HT-29 (cell line): ENCODE measurements at places on chromosomes 7 and 10. TPM values are rescaled to one million over a fixed set of nuclear protein-coding genes. Genes with fewer than 3 reads are reported as not detected.
A peak's percentile ranks its signal among the peaks of the same experiment; 100 is the strongest.

CLCN1 gene
- 2.8 and 3.0 TPM in 2 replicates for total RNA-seq

RNLS gene
- 20.8 and 25.1 TPM in 2 replicates for total RNA-seq

- DNase-seq, result peak; percentile 54
These were observed 3.4 kb downstream of the TACR2 start for GRCh38 chr10:69413221-69413865.

- no peak for DNase-seq
These were observed 33.2 kb upstream of the TCERG1L start for GRCh38 chr10:131344747-131345146.

DNA sequence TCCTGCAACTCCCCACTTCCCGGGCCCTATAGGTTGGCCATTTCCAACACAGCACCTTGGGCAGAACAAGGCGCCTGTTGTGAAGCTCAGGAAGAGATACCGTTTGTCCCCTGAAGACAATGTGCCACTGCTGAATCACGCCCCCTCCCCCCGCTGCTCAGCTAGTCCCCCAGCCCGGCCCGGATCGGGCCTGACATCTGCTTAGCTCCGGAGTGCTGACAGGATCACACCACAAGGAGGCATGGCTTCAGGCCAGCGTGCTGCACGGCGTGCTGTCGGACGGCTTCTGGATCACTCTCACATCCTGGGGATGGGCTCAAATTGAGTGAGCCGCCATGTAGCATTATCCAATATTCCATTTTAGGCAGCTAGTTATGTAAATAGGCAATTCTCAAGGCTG lies 62.1 kb upstream of the EFCAB10 start:
- DNase-seq, result no peak

DNA sequence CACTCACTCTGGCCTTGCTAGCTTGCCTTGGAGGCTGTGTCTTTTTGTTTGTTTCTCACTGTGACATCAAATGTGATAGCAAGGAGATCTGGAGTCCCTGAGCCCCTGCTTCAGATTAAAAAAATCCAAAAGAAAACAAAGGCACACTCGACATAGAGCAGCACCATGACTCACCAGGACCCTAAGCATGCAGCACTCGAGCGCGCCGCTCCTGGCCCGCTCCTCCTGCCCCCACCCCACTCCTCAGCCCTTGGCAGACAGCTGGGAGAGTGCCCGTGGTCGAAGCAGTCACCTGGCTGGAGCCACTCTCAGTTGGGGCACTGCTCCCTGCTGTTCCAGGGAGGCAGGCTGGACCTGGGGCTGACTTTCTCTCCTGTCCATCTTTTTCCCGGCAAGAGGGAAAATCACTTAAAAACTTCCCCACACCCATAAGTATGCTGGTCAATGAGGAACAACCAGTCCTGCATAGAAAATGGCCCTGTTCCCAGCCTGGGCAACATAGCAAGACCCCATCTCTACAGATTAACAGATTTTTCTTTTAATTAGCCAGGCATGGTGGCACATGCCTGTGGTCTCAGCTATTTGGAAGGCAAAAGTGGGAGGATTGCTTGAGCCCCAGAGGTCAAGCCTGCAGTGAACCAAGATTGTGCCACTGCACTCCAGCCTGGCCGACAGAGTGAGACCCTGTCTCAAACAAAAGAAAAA lies 128.4 kb downstream of the PAXIP1 start:
- DNase-seq, result no peak
